ENCODE measurements at places on chromosomes 5 and 9.

DNA sequence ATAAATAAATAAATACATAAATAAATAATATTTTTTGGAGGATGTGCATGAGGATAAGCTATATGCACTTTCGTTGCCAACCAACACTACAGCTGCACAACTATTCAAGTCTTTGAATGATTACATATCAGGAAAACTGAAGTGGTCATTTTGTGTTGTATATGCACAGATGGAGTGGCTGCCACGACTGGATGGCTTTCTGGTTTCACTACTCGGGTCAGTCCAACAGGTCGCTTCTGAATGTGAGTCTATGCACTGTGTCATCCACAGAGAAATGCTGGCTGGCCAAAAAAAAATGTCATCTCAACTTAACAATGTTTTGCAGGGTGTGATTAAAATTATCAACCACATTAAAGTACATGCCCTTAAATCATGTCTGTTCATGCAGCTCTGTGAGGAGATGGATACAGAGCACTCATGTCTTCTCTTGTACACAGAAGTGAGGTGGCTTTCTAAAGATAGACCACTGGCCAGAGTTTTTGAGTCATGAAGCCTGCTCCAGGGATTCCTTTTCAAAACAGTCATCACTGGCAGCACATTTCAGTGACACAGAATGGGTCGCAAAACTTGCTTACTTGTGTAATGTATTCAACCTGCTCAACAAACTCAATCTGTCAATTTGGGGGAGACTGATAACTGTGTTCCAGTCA is 589.8 kb upstream of the CYLC2 start:
- no peak for DNase-seq

DNA sequence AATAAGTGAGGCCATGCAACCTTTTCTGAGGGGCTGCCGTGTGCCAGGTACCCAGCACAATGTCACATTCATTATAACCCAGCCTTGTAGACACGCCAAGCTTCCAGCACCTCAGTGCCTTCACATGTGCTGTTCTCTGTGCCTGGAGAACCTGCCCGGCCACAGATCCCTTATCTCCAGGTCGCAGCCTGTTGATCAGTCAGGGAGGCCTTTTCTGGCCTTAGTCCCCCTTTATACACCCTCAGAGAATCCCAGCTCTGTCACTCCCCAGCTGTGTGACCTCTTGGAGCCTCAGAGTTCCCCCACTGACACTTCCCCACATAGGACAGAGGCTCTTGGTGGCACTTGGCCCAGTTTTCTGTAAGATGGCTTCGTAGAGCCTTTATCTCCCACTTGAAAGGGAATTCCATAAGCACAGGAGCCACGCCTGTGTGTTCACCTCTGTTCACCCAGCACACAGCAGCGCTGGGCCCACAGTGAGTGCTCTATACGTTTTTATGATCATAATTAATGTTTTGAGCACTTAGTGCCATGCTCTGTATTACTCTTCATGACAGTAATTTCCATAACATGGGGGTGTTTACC is 38.7 kb downstream of the NEURL1B start:
- DNase-seq = no peak

DNA sequence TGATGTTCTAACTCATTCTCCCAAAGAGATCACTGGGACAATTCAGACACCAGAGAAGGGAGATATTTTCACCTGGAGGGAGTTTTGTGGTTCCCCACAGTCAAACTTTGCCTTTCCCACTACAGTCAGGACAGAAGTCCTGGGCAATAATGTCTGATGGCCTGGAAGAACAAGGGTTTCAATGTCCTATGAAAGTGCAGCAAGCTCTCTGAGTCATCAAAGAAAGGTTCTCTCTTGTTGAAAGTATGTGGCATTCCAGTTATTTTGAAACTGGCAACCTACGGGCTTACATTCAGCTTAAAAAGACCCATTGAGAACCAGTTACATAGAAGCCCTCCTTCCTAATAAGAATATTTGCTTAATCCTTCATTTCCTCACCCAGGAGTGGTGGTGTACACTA is 103.9 kb downstream of the INSYN2B start:
- no peak for DNase-seq

DNA sequence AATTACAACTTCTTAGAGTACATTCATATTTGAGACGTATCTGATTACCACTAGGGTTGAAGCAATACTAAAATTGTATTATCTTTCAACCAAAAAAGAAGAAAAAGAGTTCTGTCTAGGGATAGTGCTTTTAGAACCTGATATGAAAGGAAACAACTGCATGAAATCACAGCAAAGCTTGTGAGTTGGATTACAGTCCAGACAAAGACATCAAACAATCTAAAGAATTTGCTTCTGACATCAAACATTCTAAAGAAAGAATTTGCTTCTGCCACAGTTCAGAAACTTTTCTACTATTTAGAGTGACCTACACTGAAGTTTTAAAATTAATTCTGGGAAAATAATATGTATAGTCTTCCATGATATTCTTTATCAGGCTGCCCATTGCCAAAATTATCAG is 1141.1 kb upstream of the ACO1 start:
- no peak for DNase-seq

- no peak for DNase-seq
Measured at GRCh38 chr5:77492653-77493000, 511 bp upstream of the WDR41 start.

- no peak for DNase-seq
Measured at GRCh38 chr5:15183520-15183919, 311.9 kb upstream of the ANKH start.

- DNase-seq = no peak
Measured at GRCh38 chr9:97903177-97903576, 19.1 kb downstream of the TRMO start.

GRCh38 chr5:9775339-9775738 is 145.2 kb upstream of the TAS2R1 start:
- DNase-seq = no peak

- DNase-seq = no peak
Measured at GRCh38 chr9:36082931-36083330, 46.2 kb downstream of the RECK start.

DNA sequence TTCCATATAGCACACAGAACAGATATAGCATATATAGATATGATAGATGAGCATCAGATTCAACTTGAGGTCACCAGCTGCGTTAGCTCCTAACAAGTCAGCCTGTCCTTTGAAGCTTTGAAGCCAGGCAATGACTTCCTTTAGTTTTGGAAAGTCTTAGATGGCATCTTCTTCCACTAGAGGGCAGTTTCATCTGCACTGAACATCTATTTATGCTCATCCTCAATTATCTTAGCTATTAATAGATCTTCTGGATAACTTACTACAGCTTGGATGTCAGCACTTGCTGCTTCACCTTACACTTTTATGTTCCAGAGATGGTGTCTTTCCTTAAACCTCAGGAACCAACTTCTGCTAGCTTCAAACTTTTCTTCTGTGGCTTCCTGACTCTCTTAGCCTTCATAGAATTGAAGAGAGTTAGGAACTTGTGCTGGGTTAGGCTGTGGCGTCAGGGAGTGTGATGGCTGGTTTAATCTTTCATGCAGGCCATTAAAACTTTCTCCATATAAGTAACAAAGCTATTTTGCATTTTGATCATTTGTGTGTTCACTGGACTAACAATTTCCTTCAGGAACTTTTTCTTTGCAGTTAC is 1401.4 kb downstream of the EFNA5 start:
- no peak for DNase-seq

GRCh38 chr9:128339761-128340690 is at the start of gene SLC27A4:
Gene SLC27A4 (plus strand): TSS chr9:128340527. CDS start chr9:128343133, 2,606 bp downstream.
- peak; percentile 77 for DNase-seq

GRCh38 chr5:7852542-7852941 is 1.6 kb upstream of the CFAP90 start:
- no peak for DNase-seq

GRCh38 chr5:169656125-169656901 is 19.2 kb downstream of the DOCK2 start:
- no peak for DNase-seq

- no peak for DNase-seq
Measured at GRCh38 chr9:130665029-130665430, 636 bp downstream of the PRDM12 start.

GRCh38 chr5:72836810-72837209 is 20.3 kb downstream of the TNPO1 start:
- no peak for DNase-seq

DNA sequence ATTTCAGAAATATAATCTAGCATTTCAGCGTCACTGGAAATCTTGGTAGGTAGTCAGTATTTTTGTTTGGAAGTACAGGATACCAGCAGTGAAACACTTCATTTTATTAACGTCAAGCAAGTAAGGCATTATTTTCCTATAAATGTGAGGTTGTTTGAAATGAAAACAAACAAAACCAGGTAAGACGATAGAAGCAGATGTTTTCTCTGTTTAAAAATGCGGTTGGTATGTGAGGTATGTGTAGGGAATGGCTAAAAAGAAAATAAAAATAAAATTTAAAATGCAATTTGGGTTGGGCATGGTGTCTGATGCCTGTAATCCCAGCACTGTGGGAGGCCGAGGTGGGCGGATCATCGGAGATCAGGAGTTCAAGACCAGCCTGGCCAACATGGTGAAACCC is 16.1 kb downstream of the GDA start:
- DNase-seq = no peak

GRCh38 chr9:108001237-108001636 is 511.7 kb upstream of the KLF4 start:
- DNase-seq = no peak

DNA sequence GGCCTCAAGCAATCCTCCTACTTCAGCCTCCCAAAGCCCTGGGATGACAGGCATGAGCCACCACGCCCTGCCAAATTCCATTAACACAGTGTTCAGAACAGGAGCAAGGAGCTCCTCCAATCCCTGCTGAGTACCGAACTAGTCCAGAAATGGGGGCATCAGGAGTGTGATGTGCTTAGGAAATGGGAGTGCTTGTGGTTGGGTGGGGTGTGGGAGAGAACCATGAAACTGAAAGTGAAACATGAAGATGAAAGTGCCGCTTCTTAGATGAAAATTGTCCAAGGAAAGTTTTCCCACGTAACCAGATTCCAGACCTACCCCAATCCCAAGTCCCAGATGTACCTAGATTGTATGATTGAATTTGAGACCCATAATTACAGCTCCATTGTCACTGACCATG is 16.7 kb upstream of the ZNF131 start:
- no peak for DNase-seq

DNA sequence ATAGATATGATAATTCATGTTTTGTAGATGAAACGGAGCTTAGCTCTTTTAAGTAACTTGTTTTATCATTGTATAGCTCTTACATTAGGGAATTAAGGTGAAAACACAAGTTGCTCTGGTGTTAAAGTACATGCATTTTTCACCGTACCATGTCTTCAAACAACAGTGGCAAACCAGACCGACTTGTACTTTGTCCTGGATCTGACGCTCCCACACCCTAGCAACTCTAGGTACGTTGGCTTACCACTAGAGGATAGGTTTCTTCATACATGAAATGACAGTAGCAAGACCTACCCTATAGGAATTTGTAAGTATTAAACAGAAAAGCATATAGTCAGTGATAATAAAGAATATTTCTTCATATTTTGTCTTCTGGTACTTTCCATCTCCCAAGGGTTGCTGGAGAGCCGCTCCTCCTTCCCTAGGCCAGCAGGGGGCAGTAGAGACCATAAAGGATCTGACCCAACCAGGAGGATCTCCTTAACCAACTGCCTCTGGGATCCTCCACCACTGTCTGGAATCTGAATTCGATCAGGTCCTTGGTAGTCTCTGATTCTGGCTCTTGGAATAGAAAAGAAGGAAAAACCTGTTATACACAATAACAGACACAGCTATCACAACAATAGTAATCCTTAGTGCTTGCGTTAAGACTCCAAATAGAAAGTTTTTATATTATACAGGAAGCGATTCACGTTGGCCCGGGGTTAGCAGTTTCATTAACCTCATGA is 136.7 kb downstream of the CAVIN4 start:
- peak; percentile 69 for DNase-seq

- no peak for DNase-seq
Measured at GRCh38 chr9:135517407-135517822, 3.8 kb upstream of the LCN1 start.

DNA sequence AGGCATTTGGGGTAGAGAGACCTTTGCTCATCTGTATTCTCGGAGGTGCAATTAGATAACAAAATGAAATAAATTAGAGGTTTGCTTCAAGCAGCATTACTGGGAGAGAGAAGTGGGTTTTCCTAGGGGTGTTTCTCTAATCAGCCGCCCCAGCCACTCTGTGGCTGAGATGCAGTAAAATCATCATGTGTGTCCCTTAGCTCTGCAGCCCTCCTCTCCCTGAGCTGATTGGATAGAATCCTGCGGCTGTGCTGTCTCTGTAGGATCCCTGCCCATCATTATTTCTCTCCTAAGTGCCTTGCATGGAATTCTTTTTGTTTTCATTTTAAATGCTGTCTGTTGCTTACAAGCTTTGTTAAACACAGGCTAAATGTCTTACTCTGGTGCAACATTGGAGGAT is 171.4 kb downstream of the SH3GL2 start:
- no peak for DNase-seq

DNA sequence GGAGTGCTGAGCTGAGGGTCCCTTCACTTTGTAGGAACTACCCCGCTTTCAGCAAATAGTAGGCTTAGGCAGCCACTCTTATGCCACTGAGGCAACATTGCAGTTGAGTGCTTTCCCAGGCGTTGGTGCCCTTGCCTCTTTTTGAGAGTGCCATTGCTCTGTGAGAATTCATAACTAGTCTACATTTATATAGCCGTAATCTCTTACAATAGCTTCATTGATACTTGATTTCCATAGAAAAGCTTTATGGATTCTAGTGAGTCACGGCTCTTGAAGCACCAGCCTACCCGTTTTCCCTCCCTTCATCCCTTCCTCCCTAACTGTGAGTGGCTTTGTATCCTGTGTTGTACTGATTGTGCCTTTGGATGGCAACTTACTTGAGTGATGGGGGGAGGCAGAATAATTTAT is 283.9 kb downstream of the AOPEP start:
- no peak for DNase-seq

Data from right hindlimb (tissue), 1 donor.